Right renal cortex interstitium (tissue), 3 donors: ENCODE measurements at places on chromosomes 6 and 20. TPM values are rescaled to one million over a fixed set of nuclear protein-coding genes. Genes with fewer than 3 reads are reported as not detected.

Gene NKX2-2
- polyA plus RNA-seq: not detected

Gene TCP11
- 2.6 TPM for polyA plus RNA-seq

GRCh38 chr6:168948002-168948401 is 305.6 kb downstream of the THBS2 start:
- no peak for DNase-seq

Gene TRIM10
- polyA plus RNA-seq: 0.36 TPM

DNA sequence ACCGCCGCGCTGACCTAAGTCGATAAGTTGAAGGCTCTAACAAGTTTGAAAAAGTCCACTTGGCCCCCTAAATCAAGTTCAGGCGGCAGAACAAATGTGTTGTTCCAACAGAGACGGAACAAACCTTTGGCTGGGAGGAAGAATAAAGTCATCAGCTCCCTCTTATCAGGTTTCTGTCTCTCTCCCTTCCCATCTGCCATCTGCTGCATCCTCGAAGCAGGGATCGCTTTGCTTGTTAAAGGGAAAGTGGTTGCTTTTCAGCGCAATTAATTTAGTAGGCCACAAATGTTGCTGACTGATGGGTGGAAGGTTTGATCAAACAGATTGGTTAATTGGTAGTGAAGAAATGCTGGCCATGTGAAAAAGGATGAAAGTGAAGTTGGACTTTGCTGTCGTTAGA is 64.3 kb downstream of the CDH4 start:
- DNase-seq: no peak

Gene IPCEF1
- polyA plus RNA-seq: 5.6 TPM

DNA sequence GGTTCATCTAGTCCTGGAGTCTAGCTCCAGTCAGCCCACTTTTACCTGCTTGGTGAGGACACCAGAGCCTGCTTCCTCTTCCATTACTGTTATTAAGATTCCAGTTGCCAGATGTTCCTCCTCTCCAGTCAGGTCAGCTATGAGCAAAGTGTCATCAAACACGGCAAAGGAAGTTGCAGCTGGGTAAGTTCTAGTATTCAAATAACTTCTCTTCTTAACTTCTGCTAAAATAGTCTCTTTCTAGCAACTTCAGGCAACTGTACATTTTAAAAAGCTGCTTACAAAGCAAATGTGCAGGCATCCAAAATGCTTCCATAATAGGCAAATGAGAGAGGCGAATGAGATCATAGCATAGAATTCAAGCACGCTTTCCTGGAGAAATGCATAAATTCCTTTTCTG is 18.4 kb upstream of the MRPS18A start:
- no peak for DNase-seq

Gene HRH3
- polyA plus RNA-seq: 0.04 TPM

- no peak for DNase-seq
Measured at GRCh38 chr6:120556491-120556890, 777.8 kb downstream of the TBC1D32 start.

- no peak for DNase-seq
Measured at GRCh38 chr6:32415521-32416019, 8.6 kb upstream of the BTNL2 start.

Gene CFAP206
- 4.6 TPM for polyA plus RNA-seq

DNA sequence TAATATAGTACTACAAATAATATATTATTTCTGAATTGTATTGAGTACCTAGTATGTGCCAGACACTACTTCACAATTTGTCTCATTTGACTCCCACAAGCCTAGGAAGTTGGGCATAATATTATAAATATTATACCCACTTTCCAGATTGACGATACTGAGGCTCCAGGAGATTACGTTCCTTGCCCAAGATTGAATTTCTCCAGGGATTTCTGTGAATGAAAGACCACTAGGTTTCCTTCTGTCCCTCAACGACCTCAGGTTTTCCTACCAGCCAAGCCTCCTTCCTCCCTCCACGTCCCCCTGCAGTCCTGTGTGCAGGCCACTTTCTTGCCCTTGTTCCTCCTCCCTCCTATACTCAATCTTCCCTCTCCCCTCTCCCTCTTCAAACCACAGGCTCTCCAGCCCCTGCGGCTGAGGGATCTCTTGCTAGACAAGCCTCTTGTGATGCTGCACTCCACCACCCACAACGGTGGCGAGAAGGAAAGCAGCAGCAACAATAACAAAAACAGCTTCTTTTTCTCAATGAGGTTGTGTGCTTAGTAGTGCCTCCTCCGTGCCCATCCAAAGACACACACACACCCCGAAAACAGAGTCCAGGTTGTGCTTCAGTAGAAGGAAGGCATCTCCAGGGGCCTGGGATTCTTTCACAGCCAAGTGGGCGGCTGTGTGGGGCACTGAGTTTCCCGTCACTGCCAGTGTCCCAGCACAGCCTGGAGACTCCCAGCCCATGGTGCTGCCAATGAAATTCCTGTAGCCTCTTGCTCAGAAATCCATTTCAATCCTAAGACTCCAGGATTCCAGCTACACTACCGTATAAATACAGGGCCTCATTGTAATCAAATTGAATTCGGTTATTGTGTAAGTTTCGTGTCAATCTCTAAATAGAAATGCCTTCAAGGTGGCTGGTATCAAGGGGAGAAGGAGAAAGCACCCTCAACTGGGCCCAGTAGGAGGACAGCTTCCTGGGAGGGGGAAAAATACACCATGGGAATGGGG is 94.4 kb downstream of the NCR2 start:
- DNase-seq: no peak

Gene AFDN
- 157 TPM for polyA plus RNA-seq

GRCh38 chr20:62133864-62134263 is 9.3 kb downstream of the PSMA7 start:
- no peak for DNase-seq

- DNase-seq: no peak
Measured at GRCh38 chr6:82909551-82909950, 156.1 kb downstream of the UBE3D start.

DNA sequence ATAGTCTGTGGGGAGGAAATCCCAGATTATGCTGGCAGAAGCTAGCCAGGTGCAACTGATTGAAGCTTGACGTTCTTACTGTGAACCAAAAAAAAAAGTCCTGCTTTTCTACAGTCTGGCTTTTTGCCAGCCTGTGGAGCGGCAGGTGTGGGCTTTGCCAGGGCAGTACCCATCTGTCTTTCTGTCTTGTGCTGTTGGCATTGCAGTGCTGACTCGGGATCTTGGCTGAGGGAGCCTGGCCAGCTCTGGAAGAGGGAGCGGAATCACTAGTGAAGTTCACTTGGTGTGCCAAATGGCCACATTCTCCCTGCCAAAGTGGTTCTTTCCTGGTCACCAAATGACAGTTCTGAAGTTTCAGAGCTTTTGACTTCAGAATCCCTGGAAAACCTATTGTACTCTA is 5.0 kb downstream of the KIF3B start:
- DNase-seq: no peak

DNA sequence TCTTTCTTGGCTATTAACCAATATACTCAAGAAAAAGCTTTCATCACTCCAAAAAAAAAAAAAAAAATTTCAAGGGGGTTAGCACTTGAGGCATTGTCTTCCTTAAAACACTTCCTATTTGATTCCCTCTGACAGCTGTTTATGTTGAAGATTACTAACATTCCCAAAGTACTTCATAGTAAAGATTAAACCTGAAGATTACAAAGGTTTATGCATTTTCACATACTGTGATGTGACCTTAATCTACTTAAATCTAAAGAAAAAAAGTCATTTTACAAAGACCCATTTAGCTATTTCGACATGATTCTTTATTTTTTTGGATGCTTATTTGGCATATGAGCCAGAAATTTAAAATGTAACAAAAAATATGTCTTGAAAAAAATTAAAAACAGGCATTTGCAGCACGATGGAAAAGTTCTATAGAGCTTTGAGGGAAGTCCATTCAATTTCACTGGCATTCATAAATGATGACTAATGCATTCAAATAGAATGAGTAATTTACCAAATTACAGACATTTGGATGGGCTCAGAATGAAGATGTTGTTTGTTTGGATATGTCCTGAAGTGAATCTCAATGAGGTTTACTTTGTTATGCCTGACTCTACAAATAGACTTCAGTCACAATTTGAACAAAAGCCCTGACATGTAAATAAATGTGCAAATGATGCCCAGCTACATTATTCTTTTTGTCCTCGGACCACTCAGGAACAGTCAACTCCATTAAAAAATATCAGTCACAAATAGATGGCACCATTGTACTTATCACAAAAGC is 674.6 kb upstream of the MARCKS start:
- no peak for DNase-seq

Gene ZFP57
- polyA plus RNA-seq: 0.20 TPM

Gene SLC44A4
- 43.8 TPM for polyA plus RNA-seq

GRCh38 chr6:34922177-34922663 is 33.2 kb downstream of the ANKS1A start:
- no peak for DNase-seq

GRCh38 chr6:113697632-113698410 is 159.3 kb upstream of the MARCKS start:
- DNase-seq: no peak

Gene FKBP1C
- polyA plus RNA-seq: 6.9 TPM

GRCh38 chr6:97677626-97678025 is 394.6 kb upstream of the MMS22L start:
- no peak for DNase-seq

DNA sequence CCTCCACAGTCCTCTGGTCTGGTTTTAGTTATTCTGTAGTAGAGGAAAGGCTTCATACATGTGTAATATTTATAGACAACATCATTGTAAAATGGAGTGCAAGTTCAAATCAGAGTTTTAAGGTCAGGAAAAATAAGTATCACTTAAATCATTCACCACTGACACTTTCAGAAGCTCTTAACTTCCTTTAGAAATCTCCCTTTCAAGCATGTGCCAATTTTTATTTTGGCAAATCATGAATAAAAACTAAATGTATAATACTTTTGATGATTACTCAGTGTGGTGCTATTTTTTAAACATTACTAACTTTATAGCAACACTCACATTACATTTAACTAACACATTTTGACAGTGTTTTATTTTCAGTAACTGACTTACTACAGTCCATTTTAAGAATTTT is 112.2 kb downstream of the OGFRL1 start:
- no peak for DNase-seq

- DNase-seq: no peak
Measured at GRCh38 chr6:35139924-35140638, 1.1 kb downstream of the TCP11 start.

DNA sequence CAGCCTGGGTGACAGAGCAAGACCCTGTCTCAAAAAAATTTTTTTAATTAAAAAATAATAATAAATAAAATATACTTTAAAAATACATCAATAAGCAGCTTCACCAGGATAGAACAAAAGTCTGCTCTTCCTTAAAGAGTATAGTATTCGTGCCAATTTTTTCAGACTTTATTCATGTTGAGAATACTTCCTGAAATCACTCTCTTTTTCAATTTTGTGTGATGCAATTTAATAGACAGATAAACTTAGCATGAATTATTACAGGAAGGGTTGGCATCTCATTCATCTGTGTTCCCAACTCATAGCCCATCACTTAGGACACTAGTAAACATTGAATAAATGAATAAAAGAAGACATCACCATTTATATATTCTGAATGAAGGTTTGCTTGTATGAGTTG is 52.4 kb downstream of the IPCEF1 start:
- no peak for DNase-seq

GRCh38 chr6:158764926-158765325 is 54.2 kb downstream of the EZR start:
- no peak for DNase-seq

GRCh38 chr20:38426006-38426897 is 8.9 kb downstream of the SNHG17 start:
- DNase-seq: no peak

GRCh38 chr20:34626992-34627391 is 49.9 kb downstream of the PIGU start:
- DNase-seq: no peak

Gene NANP
- polyA plus RNA-seq: 6.8 TPM

DNA sequence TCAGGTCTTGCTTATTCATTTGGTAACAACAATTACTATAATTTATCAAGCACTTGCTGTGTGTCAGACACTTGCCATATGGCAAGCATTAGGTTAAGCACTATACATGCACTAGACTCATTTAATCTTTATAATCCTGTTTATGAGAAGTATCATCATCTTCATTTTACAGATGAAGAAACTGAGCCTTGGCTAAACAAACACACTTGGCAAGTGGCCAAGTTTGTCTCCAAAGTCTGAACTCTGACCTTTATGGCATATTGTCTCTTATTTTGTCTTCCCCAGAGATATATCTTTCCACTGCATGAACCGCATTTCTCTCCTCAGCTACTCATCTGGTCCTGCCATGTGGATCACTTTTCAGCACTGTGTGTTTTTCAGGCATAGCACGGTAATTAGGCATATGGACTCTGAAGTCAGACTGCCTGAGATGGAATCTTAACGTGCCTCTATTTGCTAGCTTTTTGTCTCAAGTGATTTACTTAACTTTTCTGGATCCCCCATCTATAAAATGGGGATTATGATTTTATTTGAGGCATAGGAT is 4.7 kb downstream of the ADGRF5 start:
- DNase-seq: no peak

DNA sequence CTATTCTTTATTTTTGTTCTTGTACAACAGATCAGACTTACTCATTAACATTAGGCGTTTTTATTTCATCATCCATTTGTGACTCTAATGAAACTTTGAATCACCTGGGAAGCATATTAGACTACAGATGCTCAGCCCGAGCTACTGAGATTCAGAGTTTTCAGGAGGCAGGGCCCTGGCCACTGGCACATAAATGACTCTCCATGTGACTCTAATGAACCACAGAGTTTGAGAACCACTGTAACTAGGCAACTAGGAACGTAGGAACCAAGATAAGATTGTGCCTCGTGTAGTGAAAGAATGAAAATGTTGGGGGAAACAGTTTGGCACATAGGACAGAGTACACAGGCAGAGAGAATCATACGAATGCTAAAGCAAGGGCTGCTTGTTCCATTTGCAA is 405.9 kb upstream of the BTBD3 start:
- no peak for DNase-seq

Gene SIRPA
- polyA plus RNA-seq: 26.2 TPM

GRCh38 chr6:29675561-29675960 is 5.4 kb downstream of the ZFP57 start:
- no peak for DNase-seq

DNA sequence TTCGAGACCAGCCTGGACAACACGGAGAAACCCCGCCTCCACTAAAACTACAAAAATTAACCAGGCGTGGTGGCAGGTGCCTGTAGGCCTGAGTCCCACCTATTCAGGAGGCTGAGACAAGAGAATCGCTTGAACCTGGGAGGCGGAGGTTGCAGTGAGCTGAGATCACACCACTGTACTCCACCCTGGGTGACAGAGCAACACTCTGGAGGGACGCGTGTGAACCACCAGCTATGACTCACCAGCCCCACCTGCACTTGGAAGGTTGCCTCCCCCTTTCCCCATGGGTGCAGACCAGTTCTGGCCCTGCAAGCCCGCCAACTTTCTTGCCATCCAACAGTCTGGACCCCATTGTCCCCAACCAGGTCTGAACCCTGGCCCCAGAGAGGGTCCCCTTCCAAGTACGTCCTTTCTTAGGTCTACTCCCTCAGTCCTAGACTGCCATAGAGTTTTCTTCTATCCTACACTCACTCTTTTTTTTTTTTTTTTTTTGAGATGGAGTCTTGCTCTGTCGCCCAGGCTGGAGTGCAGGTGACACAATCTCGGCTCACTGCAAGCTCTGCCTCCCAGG is 29.2 kb downstream of the ATP9A start:
- DNase-seq: no peak

Gene PRR18
- polyA plus RNA-seq: 0.25 TPM
